ENCODE measurements at places on chromosomes 7 and 10.

DNA sequence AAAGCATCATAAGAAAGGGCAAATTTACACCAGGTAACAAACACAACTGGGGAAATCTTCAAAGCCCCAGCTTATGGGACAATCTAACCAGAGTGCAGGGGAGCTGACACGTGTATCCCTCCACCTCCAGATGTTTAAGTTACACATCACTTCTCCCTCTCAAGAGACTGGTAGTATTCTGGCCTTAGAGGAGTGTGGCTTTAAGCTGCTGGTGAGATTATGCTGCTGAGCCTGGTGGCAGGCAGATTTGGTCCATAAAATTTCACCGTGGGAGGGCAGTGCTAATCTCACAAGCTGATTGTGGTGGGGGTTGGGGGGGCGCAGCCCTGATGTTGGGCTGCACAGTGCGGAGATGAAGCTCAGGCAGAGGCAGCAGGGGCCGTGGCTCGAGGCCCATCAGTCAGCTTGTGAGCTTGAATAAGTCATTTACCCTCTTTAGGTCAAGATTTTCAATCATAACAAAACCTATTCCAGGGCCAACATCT lies 431.0 kb upstream of the GALNT17 start:
- no peak for DNase-seq

DNA sequence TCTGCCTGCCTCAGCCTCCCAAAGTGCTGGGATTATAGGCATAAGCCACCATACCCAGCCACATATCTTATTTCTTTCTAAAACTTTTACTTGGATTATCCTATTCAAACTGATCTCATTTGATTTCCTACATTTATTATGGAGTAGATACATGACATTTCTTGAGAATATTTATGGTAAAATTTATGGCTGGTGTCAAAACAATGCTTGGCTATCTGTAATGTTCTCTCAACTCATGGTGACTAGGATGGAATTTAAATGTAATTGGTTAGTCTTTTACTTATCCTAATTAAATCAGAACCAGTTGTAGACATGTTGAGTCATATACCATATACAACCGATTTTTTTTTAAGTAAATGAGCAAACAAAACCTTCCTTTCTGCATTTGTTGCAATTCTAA lies 4.1 kb downstream of the NUP42 start:
- DNase-seq = no peak

- no peak for DNase-seq
Observed at GRCh38 chr7:132415259-132415658, 161.0 kb downstream of the PLXNA4 start.

- peak; percentile 47 for DNase-seq
Observed at GRCh38 chr7:117873310-117874190, at the start of gene CTTNBP2. TSS of gene CTTNBP2 (minus strand) at chr7:117873441. CDS start at chr7:117873415, 26 bp downstream.

GRCh38 chr10:1292611-1293031 lies 236.4 kb downstream of the WDR37 start:
- no peak for DNase-seq

- no peak for DNase-seq
Observed at GRCh38 chr10:15122477-15123030, 25.4 kb downstream of the RPP38 start.

- no peak for DNase-seq
Observed at GRCh38 chr10:89022734-89023133, 32.1 kb downstream of the FAS start.

GRCh38 chr10:30435073-30435422 lies 1.1 kb downstream of the MAP3K8 start:
- peak; percentile 78 for DNase-seq

GRCh38 chr7:38757931-38758330 lies 126.8 kb upstream of the AMPH start:
- DNase-seq = no peak

GRCh38 chr10:15427843-15428414 lies 56.8 kb upstream of the FAM171A1 start:
- peak; percentile 39 for DNase-seq

- DNase-seq = no peak
Observed at GRCh38 chr10:43945908-43946307, 297.2 kb upstream of the ZNF32 start.

GRCh38 chr10:132959559-132959961 lies 17.2 kb upstream of the CFAP46 start:
- no peak for DNase-seq

DNA sequence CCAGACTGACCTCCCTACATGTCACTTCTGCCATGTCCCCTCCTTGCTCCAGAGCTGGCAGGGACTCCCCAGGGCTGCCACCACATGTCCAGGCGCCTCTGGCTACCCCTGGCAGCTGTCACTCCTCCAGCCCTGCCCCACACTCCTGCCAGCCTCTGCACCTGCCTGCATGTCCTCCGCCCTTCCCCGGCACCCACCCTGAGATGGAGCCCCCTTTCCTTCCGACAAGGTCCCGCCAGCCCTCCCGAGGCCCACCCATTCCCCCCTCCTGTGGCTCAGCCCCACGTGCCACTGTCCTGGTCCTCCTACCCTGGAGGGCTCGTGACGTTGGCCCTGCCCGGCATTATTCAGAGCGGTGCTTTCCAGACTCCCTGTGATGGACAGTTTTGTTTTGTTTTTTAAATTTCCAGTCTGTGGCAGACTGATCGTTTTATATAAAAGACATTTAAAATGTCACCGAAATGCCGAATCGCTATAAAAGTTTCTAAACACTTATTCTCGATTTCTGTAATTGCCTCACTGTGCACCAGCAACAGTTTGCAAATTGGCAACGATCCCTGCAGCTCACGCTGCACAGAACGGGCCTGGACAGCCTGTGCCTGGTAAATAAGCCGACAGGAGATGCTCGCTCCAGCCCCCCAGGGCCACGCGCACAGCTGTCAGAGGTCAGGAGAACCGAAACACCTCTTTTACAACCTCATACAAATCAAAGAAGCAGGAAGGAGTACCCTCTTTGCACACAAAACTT lies 111.1 kb upstream of the SH2B2 start:
- no peak for DNase-seq

GRCh38 chr10:10498781-10499180 lies 518.9 kb upstream of the CELF2 start:
- no peak for DNase-seq

DNA sequence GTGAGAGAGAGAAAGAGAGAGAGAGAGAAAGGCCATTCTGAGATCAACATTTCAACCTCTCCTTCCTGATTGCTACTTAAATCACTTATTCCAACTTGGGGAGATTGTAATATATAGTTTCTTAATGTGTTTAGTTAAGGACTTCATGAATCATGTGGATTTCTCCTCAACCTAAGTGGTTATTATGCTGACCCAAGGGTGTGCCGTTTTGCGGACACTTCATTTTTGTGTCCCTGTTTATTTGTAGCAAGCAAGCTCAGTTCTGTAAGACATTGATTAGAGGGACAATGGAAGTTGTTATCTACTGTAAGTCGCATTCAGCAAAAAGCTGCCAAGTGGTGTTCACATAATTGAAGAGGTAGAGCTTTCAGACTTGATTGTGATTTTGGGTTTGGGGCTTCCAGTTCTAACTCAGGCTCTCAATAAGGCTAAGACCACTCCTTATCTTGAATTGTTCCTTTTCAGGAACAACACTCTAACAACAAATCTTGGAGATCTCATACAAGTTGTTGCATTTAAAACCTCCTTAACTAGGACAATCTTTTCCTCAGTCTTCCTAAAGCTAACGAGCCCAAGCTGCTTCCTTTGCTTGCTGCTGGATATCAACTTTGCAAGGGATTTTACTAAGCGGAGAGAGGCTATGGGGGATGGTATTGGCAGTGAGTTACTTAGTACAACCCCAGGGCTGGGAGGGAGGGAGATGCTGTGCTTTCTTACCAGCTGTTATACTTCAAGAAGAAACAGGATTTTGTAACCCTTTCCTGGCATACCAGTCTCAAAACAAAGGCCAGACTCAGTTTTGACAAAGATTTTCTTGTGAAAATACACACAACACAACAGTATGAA lies 19.8 kb upstream of the COL1A2 start:
- no peak for DNase-seq

GRCh38 chr7:1240517-1241257 lies 8.0 kb downstream of the UNCX start:
- no peak for DNase-seq

- peak; percentile 79 for DNase-seq
Observed at GRCh38 chr10:52779541-52780390, 7.2 kb upstream of the MBL2 start.

GRCh38 chr7:11082552-11083213 lies 109.0 kb downstream of the PHF14 start:
- peak; percentile 9 for DNase-seq

- DNase-seq = no peak
Observed at GRCh38 chr7:156943091-156944041, 6.1 kb upstream of the NOM1 start.

- DNase-seq = peak; percentile 70
Observed at GRCh38 chr10:99709480-99710229, 22.3 kb downstream of the COX15 start.

DNA sequence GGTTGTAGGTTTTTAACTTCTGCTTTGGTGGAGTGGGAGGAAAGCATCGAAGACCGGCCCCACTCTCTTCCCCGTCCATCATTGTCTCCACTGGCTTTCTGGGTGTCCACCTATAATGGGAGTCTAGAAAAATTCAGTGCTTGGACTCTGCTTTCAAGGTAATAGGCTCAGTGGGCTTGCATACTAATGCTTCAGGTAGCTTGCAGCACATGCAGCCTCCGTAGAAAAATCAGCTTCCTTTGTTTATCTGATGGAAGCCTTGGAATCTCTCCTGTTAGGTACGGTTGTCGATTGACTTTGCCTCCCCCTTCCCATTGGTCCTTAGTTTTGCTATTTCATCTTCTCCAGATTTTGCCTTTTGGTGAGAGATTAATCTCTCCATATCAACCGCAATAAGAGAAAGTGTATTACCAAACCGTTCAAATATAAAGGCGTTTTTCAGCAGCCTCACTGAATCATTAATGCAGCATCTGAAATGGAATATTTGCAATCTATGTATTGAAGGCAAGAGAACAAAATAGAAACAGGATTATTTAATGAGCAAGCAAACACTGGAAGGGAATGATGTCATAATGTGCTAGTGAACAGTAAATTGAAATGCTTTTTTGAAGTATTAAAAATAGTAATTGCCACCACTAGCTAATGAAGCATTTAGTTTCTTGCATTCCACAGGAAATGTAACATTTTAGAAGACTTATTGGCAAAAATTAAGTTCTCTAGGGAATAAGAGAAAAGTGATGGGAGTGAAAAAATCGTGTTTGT lies 944 bp downstream of the AVL9 start:
- peak; percentile 68 for DNase-seq

DNA sequence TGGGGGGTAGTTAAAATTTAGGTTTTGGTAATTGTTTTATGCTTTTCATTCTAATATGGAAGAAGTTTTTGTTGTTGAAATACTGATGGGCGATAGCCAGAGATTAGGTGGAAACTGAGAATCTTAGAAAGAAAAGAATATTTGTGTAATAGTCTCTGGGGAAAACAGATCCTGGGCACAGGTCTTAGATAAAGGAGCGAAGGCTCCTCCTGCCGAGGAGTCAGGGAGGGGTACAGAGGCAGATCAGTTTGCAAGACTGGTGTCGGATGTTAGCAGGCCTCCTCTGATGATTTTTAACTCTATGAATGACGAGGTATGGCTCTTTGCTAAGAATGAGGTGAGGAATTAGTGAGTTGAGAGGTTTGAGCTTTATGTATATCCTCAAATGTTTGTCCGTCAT lies 339.7 kb downstream of the HGF start:
- DNase-seq = no peak

DNA sequence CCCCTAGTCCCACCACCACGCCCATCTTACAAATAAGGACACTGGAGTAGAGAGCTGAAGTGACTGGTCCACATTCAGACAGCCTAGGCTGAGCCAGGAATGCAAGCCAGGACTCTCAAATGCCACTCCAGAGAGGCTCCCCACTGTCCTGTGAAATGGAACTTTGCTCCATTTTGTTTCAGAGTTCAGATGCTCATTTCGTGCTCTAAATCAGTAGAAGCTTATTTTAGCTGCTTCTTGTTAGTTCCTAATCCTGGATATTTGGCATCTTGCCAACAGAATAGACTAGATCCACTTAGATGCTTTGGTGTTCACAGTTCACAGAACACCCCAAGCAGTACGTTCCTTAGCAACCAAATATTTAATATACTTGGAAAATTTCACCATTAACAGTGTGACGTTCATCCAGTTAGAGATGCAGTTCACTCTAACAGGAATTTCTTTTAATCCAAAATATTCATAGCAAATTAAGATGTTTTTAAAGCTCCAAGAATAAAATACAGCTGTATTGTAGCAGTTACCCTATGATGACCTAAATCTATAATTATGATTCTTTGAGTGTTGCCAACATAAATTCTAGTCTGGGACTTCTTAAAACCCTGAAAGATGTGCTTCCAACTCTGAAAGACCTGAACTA lies 7.3 kb downstream of the MMP21 start:
- DNase-seq = no peak

GRCh38 chr7:5517057-5517456 lies 93.4 kb upstream of the TNRC18 start:
- no peak for DNase-seq

DNA sequence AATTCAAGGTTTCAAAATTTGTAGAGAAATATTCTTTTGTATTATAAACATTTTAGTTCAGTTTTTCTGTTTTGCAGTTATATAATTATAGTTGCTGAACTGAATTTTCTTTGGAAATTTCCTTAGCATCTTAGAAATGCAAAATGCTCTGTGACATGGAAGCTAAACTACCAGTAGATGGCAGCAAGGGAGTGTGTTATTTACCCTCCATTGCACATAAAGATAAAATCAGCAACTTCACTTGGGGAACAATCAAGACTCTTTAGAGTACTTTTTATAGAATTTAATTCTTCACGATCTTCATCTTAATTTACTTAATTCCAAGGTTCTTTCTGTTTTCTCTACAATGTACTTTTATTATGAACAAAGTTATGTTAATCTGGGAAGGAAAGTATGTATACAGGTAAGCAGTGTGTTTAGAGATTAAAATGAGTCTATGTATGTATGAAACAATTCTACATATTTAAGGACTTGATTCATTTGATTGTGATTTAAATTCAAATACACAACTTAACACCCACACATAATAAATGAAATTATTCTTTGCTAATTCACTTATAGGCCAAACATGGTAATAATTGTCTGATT lies 404.2 kb downstream of the THSD7A start:
- peak; percentile 67 for DNase-seq

GRCh38 chr7:4879396-4880081 lies 4.0 kb downstream of the RADIL start:
- DNase-seq = no peak

- no peak for DNase-seq
Observed at GRCh38 chr7:428387-428786, 91.3 kb downstream of the PDGFA start.

- DNase-seq = no peak
Observed at GRCh38 chr7:24697416-24697815, 59.8 kb downstream of the GSDME start.

Data from erythroblast (primary cell).